Cortex of kidney (tissue), 1 donor: ENCODE measurements at places on chromosomes 11 and 22.

DNA sequence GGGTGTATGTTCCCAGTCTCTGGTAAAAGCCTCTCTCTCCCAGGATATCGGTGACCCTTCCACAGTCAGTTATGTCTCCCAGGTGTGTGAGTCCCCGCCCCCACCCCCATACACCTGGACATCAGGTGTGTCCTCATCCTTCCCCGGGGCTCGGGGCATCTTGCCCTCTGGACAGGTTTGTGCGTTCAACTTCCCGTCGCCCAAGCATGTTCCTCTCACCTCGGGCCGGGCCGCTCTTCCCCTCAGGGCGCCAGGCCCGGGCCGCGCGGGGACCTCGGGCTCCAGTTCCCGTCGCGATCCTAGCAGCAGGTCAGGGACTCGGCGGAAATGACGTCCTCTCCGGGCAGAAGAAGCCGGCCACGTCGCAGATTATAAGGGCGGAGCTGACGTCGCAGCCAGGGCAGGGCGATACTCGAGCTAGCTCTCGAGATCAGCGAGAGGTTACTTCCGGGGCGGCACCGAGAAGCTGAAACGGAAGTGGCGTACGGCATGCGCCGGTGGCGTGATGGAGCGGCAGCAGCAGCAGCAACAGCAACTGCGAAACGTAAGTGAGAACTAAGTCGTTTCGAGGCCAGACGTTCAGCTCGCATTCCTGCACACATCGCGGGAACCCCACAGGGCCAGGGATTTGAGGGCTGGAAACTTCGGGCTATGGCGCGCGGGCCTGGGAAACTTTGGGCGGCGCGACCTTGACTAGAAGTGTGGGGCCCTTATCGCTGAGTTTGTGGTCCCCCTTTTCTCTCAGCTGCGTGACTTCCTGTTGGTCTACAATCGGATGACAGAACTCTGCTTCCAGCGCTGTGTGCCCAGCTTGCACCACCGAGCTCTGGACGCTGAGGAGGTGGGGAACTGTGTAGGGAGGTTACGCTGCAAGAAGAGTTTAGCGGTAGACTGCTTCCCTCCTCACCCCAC, at the start of the genes ARFIP2 and TIMM10B:
Gene ARFIP2, minus strand, starts transcription at position 320 of the 912 bp plus-strand sequence. CDS start 910 bp downstream, outside the sequence.
Gene TIMM10B, plus strand, starts transcription at position 490 of the 912 bp plus-strand sequence. Its CDS starts 16 bp downstream, at position 506.
- DNase-seq, result peak; percentile 62

DNA sequence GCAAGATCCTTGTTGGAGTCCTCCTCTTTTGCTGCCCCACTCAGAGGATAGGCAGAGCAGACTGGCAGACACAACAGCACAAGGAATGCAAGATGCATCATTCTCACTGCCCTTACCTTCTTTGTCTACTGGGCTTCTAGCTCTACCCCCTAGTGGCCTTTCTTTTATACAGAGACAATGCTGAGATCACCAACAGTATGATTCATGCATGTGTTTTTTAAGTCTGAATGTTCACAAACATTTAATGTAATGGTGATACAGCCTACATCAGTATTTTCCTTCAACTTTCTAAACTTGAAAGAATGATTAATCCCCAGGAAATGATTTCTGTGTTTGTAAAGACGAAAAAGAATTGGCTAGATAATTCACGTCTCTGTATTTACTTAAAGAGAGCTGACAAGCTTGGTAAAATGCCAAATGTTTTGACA, at the start of gene MMP10:
Gene MMP10, minus strand, starts transcription at position 138 of the 428 bp plus-strand sequence. Its CDS starts 37 bp downstream, at position 101.
- DNase-seq, result no peak

DNA sequence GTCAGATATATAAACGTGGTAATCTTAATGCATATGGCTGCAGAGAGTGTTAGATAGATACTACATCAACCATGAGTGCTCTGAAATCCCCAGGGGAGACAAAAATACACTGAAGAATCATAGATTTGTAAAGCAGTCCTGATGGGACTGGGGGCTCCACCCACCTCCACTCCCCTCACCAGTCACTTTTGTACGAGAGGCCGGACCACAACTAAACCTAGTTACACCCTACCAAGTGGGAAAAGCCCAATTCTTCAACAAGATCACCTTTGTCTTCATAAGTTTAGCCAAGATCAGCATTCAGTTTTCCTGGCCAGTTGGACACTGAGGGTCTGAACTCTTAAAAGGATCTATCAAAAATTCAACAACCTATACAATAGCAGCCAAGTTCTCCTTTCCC, 1.5 kb downstream of the SF1 start:
- DNase-seq, result no peak

DNA sequence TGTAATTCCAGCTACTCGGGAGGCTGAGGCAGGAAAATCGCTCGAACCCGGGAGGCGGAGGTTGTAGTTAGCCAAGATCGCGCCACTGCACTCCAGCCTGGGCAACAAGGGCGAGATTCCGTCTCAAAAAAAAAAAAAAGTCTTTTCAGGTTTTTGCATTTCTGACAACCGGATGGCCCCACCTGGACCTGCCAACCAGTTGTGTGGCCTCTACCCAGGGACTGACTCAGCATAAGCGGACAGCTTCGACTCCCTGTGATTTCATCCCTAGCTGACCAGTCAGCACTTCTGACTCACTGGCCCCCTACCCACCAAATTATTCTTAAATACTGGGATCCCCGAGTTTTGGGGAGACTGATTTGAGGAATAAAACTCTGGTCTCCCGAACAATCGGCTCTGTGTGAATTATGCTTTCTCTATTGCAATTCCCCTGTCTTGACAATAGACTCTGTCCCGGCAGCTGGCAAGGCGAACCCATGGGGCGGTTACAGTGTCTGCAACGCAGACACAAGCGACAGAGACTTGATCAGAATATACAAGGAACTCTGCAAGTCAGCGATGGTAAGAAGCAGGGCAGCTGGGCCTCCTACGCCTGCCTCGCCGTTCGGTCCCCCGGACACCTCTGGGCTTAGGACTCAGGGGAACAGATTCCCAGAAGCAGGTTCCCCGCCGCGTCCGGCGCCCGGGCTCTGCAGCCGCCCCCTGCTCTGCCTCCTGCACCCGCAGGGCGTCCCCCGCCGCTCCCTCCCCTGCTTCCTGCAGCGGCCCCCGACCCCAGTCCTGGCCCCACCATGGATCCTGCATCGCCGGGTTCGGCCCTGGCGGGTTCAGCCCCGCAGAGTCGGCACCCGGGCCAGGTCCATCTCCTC, 741 bp upstream of the TALDO1 start:
- no peak for DNase-seq

DNA sequence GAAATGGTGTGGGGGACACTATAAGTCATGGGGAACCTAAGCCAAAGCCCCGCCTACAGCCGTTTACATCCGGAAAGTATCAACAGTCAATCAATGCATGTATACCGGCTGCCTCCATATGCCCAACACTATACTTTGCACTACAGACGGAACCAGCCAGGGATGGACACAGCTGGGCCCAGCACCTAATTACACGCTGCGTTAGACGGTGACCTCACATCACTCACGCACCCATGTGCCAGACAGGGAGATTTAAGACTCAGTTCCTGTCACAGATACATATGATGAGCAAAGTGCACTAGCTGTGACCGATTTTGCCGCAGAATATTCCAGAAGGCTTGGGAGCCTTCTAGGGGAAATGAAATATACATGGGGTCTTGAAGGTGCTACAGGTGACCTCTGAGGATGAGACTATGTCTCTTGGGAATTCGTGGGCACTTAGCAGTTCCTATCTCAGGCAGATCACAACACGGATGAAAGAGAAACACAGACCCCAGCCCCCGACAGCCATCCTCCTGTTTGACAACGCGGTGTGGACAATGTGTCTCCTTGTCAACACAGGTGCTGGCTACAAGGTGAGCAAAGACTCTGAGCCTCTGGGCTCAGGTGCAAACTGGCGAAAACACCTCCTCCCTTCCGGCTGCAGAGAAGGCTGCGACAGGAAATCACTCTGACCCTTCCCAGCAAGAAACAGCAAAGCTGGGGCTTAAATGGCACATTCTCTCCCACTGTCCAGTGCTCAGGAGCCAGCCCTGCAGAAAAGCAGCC, 8.0 kb downstream of the AHNAK start:
- no peak for DNase-seq

GRCh38 chr11:29507376-29507775, 509.5 kb downstream of the KCNA4 start:
- DNase-seq, result no peak

DNA sequence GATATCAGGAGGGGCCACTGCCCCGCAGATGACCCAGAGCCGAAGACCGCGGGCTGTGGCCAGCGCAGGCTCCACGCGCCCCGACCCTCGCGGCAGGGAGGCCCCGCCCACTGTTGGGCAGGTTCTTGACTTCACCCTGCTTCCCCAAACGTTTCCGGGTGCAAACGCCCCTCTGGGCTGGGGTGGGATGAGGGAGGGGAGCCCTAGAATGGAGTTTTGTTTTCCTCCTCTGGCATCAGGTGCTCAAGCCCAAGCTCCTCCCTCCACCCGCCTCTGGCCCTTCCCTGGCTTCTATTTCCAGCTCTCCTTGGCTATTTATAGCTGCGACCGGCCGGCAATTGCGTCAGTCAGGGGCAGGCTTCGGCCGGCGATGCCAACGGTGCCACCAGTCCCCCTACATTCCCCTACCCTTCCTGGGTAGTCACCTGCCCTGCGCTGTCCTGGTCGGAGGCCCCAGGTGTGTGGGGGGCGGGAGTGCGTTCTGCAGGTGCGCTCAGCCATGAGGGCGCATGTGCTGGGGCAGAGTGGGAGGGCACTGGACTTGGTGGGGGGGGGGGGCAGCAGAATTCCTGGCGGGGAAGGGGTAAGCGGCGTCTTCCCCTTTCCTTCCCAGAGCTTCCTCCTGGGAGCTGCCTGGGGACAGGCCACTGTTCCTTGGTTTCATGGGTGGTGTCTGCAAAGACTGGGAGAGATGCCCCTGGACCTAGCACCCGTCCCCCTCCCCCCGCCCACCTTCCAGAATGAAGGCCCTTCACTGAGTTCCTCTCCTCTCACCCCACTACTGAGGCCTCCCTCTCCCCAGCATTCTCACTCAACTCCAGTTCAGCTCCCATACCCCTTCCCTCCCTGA, 23.6 kb downstream of the DUSP8 start:
- DNase-seq, result no peak

GRCh38 chr11:44301564-44302271, 8.2 kb downstream of the ALX4 start:
- no peak for DNase-seq

DNA sequence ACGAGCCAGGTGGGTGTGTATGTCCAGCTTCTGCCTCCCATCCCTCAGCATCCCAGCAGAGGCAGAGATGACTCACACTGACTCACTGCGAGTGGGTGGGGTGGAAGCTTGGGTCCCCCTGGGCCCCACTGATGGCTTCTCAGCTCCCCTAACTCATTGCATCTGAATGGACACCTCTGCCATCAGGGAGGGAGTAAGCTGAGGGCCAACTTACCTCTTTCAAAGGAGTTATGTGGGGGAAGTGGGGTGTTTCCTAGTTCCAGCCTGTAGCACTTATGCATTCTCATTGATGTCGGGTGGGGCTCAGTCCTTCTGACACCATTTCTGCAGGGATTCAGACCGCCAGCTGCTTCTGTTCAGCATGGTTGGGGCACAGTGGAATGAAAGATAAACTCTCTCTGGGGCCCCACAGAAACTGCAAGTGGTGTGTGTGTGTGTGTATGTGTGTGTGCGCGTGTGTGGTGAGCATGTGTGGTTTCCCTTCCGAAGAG, 1425.8 kb downstream of the TBC1D22A start:
- DNase-seq, result no peak

- DNase-seq, result no peak
These were observed 11.2 kb upstream of the BIRC3 start for GRCh38 chr11:102306048-102306597.

GRCh38 chr11:74390697-74391096, 7.5 kb downstream of the PGM2L1 start:
- DNase-seq, result no peak

GRCh38 chr11:29527391-29527936, 489.4 kb downstream of the KCNA4 start:
- no peak for DNase-seq

- DNase-seq, result no peak
These were observed 10.6 kb downstream of the STT3A start for GRCh38 chr11:125603207-125603606.

DNA sequence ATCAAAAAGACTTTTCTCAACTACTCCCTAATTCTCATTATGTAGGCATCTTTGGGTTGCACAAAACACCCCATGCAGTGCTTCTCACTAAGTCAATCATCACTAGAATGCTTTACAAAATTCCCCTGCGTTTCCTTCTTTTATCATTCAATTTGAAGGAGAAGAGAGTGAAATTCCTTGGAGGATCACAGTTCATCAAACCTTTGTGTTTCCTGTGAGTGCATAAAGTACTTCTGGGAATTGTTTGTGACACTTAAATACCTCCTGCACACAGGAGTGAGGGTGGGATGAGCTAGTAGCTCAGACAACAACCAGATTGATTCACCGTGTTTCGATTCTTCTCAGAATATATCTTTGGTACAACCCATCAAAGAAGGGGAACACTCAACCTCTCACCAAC, 3.7 kb upstream of the OR5AR1 start:
- no peak for DNase-seq

GRCh38 chr11:74169738-74170458, 904 bp downstream of the C2CD3 start:
- no peak for DNase-seq

- no peak for DNase-seq
These were observed 263.6 kb downstream of the KIRREL3 start for GRCh38 chr11:126736682-126737572.

DNA sequence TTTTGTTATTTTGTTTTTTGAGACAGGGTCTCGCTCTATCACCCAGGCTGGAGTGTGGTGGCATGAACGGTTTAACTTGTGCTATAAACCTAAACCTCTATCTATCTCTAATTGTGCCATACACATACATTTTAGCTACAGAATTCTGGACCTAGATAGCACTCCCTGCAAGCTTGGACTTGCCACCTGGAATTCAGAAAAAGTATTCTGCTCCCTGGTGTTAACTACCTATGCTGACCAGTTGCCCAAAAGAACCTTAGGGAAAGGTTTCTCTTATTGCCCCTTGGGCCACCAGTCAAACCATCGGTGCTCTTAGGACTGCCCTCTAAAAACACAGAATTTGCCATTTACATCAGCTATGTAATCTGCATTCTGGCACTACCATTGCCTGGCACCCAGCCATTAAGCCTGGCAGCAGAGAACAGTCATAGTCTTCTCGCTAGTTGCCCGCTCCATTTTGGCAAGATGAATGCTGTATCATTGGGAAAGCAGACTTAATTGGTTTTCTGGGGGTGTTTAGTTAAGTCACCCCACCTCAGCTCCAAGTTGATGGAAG, 55.3 kb downstream of the ETS1 start:
- DNase-seq, result no peak

DNA sequence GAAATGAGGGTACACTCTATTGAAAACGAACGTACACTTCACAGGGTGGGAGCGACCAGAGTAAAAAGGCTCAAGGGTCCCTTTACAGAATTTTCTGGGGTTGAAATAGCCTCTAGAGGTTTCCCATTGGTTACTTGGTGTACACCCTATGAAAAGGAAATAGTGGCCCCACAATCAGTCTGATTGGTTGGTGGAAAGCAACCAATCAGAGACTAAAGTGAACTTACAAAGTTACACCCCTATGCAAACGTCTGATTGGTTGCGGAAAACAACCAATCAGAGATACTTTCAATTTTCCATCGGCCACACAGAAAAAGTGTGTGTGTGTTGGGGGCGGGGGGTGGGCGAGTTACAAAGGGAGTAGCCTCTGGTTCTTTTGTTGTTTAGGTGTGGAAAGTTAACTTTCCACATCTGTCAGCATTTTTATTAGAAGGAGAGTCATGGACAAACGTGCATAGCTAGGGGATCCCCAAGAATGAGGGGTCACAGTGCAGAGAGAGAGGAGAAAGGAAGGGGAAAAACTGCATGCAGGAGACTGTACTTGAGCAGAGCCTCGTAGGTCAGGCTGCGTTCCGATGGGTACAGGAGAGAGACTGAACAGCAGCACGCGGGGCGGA, 1152.1 kb downstream of the TBC1D22A start:
- DNase-seq, result no peak
